ENCODE measurements at places on chromosomes 12 and 14.

GRCh38 chr12:105499205-105499604 is 168.7 kb downstream of the C12orf75 start:
- no peak for DNase-seq

DNA sequence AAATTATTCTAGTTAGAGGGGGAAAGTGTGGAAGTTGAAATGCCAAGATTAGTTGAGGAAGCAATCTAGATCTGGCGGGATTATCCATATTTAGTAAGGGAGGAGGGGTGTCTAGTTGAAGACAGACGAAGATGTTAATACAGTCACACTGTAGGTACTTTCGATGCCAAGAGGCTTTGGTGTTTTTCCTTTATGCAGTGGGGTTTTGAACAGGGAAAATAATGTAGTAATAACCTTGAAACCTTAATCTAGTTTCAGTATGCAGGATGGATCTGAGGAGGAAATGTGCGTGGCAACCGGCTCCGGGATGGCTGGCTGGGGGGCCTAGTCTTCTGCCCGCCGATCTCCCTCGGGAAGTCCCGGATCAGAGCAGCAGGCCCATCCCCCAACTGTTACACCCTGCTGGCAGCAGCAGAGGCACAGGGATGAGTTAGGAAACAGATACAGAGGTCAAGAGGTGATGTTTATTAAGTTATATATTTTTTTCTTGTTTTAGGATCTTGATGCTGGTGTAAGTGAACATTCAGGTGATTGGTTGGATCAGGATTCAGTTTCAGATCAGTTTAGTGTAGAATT is 27.4 kb downstream of the MDM2 start:
- no peak for DNase-seq

DNA sequence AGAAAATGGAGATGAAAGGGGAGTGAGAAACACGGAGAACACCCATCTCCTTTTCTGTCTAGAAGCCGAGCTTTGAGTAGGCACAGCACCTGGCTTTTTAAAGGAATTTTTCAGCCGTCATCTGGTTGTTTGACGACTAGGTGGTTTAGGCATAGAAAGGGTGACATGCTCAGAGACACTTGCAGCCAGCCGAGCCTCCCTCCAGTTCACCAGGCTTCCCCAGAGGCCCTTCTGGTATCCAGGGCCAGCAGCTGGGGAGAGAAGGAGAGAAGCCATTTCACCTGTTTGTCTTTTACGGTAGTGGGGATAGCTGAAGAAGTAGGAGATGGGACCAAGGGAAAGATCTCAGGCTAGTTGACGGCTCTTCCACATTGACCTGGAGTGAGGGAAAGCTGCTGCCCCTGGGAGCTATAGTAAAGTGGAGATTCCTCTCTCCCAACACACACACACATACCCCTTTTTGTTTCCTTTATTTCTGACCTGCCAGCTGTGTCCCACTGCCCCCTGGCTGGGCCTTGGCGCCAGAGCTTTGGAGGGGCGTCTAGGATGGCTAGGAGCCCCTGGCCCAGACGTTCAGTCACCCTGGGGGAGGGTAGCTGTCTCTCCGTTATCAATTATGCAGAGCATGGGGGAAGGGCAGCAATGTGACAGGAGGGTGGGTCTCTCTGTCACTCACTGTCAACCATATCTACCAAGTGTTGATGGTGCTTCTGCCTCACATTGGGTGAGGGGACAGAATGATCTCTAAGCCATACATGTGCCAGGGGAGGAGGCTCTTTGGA is 5.5 kb downstream of the MAP3K12 start:
- DNase-seq: no peak

- no peak for DNase-seq
These were observed 116.6 kb downstream of the ETV6 start for GRCh38 chr12:11765817-11766794.
